Activated T-helper 1 cell treated with anti-CD3 and anti-CD28 coated beads, Interleukin-2, amount 50 U/mL, for 16 hours (primary cell): ENCODE measurements at places on chromosomes 4 and X.

- DNase-seq, result no peak
Observed at GRCh38 chr4:32261196-32261595, 1541.0 kb downstream of the PCDH7 start.

GRCh38 chr4:100362366-100362765 is 155.5 kb downstream of the EMCN start:
- no peak for DNase-seq

- DNase-seq, result no peak
Observed at GRCh38 chrX:33190016-33190415, 21.3 kb downstream of the DMD start.

DNA sequence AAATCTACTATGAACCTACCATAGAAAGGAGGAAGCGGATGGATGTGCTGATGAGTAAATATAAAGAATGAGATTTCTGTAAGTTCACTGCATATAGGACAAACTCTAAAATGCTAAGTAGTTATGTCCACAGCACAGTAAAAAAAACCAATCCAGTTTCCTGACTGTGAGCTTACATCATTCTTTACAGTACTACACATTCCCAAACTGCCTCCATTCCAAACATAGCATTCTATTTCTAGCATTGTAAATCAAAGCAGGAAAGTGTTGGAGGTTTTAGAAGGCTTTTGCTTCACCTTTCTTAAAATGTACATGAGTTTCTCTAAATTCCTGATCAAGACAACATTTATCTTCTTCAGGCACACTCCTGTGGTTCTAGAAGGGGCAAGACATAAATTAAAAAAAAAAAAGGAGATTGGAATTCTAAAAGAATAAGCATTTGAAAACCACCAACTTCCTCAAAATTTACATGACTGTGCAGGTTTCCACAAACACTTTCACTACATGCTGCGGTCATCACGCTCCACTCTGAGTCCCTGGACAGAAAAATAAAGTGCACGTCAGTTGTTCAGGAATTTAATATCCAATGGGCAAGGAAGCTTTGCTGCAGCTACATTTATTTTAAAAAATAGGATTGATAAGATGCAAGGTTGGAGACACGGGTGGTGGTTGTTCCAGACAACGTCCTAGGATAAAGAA is 297.6 kb upstream of the STS start:
- no peak for DNase-seq

- DNase-seq, result no peak
Observed at GRCh38 chr4:83075311-83076095, 39.0 kb downstream of the PLAC8 start.

- no peak for DNase-seq
Observed at GRCh38 chrX:49846522-49846921, 17.4 kb downstream of the PAGE4 start.

GRCh38 chr4:48937033-48937432 is 30.5 kb upstream of the OCIAD2 start:
- DNase-seq, result no peak

GRCh38 chr4:137754652-137755471 is 222.6 kb upstream of the PCDH18 start:
- no peak for DNase-seq

- DNase-seq, result no peak
Observed at GRCh38 chrX:136189222-136189621, 41.9 kb downstream of the FHL1 start.

DNA sequence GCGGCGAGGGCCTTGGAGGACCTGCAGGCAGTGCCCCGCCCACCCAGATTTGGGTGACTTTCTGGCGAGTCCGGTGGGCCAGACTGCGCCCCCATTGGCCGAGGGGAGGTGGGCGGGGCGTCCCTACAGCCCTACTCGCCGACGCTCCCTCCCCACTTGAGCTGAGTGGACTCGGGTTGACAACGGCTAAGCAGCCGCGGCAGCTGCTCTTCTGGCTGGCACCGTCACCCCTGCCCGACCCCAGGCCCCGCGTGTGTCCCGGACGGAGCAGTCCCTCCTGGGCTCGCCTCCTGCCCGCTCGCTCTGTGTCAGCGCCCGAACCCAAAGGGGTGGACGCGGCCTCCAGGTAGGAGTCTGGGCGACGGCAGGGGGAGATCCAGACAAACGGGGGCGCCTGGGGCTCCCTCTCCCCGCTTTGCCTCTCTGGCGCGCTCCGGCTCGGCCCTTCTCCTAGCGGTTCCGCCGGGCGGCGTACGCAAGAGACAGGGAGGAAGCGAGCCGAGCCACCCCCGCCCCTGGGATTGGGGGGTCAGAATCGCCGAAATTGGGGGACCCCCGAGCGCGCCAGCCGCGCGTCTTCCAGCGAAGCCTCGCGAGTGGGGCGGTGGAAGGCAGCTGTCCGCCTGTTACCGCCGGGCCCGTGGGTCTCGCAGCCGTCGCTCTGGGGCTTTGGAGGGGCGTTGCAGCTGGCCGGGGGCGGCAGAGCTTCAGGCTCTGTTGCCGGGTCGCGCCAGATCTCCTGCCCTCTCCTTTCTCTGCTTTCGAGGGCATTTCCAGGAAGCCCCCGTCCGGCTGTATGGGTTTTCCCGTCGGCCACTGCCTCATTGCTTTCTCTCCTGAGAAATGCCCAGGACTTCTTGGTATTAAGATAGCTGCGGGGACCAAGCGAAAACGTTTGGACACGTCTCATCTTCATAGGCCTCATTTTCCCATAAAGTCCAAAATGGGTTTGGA is 46.3 kb downstream of the STARD8 start:
- DNase-seq, result no peak

DNA sequence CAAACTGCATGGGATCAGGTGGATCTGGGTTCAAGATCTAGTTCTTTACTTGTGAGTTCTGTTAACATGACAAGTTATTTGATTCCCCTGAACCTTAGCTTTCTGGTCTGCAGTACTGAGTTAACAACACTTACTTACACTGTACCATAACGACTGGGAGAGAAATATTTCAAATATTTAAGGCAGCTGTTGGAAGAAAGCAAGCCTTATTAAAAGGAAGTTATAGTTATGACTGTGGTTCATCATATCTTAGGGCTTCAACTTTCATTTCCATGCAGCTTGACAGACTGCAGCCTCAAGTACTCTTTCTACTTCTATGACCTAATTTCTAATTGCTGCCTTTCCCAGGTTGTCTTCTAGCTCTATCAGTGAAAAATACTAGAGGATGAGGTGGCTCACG is 40.0 kb upstream of the PDGFRA start:
- DNase-seq, result no peak

DNA sequence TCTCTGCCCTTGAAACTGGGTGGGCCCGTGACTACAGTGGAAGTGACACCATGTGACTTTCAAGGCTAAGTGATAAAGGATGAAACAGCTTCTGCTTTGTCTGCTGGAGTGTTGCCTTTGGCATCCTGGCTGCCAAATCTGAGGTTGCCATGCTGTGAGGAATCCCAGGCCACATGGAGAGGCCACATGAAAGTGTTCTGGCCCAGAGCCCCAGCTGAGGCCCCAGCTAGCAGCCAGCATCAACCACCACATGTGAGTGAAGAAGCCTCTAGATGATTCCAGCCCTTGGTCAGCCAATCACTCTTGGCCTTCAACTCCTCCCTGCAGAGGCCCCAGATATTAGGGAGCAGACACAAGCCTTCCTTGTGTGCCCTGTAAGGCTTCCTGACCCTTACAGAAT is 94.4 kb upstream of the BCOR start:
- no peak for DNase-seq

DNA sequence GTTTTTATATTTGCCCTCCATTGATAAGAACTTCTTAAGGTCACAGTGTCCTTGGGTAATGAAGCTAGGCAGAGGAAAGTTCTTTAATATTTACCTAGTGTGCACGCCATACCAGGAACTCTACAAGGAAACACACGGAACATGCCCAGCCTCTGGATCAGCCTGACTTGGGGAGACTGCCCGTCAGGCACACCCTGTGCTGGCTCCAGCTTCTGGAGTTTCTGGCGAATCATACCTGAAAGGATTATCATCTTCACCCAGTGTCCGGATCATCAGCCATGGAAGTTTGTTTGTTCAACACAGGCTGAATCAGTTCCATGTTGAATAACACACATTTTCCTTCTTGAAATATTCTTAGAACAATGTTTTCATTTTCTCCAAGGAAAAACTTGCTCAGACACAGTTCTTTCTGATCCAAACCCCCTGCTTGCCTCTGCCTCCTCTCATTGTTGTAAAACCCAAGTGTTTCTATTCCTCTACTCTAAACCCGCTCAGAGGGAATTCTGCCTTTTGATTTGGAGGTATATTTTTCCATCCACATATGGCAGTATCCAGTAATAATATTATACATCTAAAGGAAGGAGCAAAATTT is 176.7 kb downstream of the SHROOM3 start:
- DNase-seq, result no peak

GRCh38 chrX:14386981-14387380 is 142.4 kb upstream of the GLRA2 start:
- DNase-seq, result no peak

- no peak for DNase-seq
Observed at GRCh38 chr4:14184265-14184664, 556.7 kb upstream of the BOD1L1 start.

DNA sequence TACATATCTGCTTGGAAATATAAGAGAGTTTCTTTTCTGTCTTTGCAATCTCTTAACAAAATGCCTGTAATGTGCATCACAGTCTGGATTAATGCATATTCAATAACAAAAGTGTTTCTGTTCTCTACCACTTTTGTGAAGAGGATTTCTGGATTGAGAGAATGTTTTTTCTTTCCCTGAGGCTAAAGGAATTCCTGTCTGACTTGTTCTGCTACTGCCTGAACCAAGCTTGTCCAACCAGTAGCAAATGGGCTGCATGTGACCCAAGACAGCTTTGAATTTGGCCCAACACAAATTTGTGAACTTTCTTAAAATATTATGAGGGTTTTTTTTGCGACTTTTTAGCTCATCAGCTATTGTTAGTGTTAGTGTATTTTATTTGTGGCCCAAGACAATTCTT is 1133.9 kb downstream of the SH3BGRL start:
- DNase-seq, result no peak

GRCh38 chrX:7927259-7928167 is at the start of gene PNPLA4:
PNPLA4 (minus strand) TSS chrX:7927413; CDS start chrX:7926119, 1,294 bp downstream.
- DNase-seq, result peak; percentile 59

- DNase-seq, result no peak
Observed at GRCh38 chrX:24982306-24982965, 33.3 kb downstream of the ARX start.

GRCh38 chr4:125140966-125141495 is 173.7 kb upstream of the FAT4 start:
- no peak for DNase-seq

DNA sequence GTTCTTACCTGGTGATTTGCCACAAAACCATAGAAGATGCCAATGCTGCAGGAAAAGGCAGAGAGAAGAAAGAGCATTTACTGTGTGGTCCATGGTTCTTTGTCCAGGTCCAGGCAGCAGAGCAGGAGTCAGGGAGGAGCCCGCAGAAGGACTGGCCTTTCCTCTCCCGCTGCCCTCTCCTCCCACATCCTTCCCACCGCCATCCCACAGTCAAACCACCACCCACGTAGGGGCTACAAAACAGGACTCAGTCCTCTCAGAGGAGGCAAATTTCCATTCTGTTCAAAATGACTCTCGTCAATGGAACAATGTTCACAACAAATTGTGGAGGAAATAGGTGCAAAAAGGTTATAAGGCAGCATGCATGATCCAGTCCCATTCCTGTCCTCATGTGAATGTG is 58.6 kb downstream of the PROM1 start:
- no peak for DNase-seq

GRCh38 chr4:145887241-145887991 is 51.2 kb downstream of the ZNF827 start:
- DNase-seq, result no peak
